Colonic mucosa (tissue), 4 donors: ENCODE measurements at places on chromosomes 2 and 18.
A peak's percentile ranks its signal among the peaks of the same experiment; 100 is the strongest.

- no peak for DNase-seq
These were observed 58.7 kb upstream of the CDH19 start for GRCh38 chr18:66662632-66663031.

GRCh38 chr18:23553887-23554286 is 32.4 kb downstream of the NPC1 start:
- no peak for DNase-seq

- DNase-seq: no peak
These were observed 286.5 kb downstream of the LPIN1 start for GRCh38 chr2:12032975-12033374.

GRCh38 chr18:9422816-9423519 is 52.3 kb upstream of the RALBP1 start:
- DNase-seq: peak; percentile 52

DNA sequence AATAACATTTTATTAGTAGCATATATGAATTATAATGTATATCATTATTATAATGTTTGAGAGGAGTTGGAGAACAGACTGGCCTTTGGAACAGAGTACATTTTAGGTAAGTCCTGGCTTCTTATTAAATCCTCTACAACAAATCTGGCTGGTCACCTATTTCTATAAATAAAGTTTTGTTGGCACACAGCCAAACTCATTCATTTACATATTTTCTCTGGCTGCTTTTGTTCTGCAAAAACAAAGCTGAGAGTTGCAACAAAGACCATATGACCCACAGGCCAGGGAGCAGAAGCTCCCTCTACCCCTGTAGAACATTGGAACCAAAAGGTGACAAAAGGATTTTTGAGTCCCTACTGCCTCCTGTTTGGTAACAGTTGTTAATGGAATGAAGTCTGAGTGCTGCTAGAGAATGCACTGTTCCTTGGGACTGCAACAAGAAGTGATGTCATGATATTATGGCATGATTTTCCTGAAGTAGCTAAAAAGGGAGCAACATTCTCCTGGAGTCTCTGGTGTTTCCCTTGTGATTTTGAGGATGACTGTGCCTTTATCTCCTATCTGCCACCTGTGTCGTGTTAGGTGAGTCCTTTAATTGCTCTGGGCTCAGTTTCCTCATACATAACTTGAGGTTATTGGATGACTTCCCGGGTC is 22.0 kb upstream of the SP9 start:
- DNase-seq: no peak

DNA sequence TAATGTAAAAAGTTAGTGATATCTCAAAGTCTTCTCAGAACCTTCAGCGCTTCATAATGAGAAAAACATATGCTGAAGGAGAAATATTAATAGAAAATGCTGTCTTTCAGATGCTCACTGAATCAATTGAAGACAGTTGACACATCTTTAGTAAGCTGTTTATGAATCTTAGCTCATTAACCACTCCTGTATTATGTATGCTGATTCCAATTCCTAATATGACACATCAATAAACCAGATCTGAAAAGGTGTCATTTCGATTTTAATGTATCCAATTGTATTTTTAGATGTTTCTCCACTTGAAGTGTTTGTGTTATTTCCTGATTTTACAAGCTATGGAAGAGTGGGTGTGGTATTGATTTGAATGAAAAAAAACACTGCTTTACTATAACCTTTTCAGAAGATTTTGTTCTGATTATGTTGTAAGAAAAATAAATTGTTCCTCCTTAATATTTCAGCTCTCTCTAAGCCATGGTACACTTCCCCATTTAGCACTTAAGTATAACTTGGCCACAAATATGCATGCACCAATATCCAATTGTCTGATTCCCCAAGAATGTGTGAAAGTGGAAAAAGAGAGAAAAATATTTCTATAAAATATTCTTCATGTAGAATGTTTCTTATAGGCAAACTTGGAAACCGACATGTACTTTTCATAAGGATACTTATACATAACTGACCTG is 569.8 kb downstream of the ARHGAP15 start:
- no peak for DNase-seq

- peak; percentile 18 for DNase-seq
These were observed 6.7 kb downstream of the SLC66A2 start for GRCh38 chr18:79944746-79945117.

DNA sequence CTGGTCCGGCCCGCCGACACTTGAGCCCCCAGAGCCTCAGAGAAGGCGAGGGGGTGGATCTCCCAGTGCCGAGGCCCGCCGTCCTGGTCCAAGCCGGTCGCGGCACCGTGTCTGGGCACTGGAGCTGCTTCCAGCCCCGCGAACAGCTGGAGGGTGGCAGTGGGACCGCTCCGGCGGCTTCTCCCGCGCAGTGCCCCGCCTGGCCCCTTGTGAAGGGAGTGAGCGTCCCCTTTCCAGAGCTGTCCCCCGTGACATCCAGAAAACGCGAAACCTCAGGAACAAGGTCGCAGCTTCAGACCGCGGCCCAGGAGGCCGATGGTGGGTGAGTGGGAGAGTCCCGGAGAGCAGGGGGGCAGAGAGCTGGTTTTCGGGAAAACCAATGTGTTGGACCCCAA is 579 bp upstream of the EMX1 start:
- no peak for DNase-seq

DNA sequence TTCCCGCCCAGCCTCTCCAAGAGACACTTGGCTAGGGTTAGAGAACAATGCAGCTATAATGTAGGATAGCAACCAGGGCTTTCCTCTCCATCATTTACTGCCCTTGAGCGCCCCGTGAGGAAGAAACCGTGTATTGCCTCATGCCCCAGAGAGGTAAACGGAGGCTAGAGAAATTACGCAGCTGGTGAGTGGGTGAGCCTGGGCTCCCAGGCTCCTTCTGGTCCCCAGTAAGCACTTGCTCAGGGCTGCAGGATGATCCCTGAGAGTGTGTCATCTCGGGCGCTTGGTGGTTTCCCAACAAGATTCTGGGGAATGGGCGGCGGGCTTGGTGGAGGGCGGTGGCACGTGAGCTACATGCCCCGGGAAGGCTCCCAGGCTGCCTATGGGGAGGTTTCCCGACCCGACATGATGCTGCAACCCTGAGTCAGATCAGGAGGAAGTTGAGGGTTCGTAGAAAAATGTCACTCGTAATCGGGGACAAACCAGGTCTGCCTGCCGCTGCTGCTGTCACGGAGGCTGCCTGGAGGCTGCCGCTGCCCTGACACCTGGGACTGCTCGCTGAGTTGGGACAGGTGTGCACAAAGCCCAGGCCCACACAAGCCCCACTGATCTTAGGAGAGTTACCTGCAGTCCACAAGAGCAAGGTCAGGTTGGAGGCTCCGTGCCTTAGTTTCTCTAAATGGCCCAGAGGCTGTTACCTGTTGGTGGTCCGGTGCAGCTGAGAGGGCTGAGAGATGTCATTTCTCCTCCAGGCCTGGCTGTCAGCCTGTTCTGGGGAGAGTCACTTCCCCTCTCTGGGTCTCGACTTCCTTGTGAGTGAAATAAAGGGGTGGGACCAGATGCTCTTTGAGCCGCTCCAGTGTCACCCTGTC is at the start of gene GPR55:
GPR55 (minus strand) TSS at position 773 of the 872 bp plus-strand sequence. CDS start 14,280 bp downstream, outside the sequence.
- DNase-seq: peak; percentile 50

DNA sequence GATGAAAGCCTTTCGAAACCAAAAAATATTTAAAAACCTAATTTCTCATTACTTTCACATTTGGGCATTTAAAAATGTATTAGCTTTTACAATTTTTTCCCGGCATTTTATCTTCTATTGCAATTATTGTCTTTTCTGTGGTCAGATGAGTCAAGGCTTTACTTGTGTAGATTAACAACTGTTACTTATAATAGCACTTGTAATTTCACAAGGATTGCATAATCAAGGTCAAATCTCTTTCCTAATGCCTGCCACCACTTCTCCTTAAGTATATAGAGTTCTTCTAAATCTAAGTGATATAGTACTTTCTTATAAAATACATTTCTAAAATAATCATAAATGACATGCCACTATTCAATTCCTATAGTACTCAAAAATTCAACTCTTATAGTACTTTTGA is 67.2 kb downstream of the SLC8A1 start:
- no peak for DNase-seq

DNA sequence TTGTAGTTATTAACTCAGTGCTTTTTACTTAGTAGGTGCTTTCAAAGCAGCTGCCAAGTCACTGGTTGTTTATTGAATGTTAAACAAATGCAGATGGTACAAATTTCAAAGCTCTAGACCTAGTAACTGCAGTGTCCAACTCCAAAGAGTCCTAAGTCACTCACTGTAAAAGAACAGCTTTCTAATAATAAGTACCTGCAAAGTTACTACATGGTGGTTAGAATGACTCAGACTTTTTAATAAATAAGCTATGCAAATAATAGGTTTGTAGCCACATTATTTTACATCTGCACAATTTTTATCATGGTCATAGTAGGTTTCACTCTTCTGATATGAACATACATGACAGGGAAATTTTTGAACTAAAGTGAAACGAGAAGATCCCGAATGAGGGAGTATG is 1620.4 kb upstream of the CELF4 start:
- DNase-seq: no peak
